Naive B cell (primary cell): ENCODE measurements at places on chromosomes 4 and X. TPM values are rescaled to one million over a fixed set of nuclear protein-coding genes. Genes with fewer than 3 reads are reported as not detected.
A peak's percentile ranks its signal among the peaks of the same experiment; 100 is the strongest.

ARMCX4 gene
- polyA plus RNA-seq, result 2.3 TPM

ZCCHC12 gene
- polyA plus RNA-seq, result not detected

CT45A7 gene
- polyA plus RNA-seq, result not detected

LIMCH1 gene
- not detected for polyA plus RNA-seq

DNA sequence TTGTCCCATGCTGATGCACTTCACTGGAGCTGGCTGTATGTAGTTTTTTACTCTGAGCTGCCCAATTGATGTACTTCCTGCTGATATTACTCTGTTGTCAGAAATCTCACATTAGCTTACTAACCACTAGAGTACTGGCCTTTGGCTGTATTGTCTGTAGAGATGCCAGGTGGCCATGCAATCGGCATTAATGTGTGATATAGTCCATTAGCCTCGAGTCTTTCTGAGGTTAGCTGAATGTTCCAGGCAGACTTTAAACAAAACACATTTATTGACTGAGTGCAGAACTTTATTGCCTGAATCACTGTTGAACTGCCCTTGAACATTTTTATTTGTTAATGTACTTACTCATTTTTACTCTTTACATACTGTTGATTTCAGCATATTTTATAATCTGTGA lies 335.2 kb downstream of the PCDH10 start:
- no peak overlapping the region for H3K4me3 ChIP-seq
- no peaks in the 10 kb centered on the region for H3K36me3 ChIP-seq

DNA sequence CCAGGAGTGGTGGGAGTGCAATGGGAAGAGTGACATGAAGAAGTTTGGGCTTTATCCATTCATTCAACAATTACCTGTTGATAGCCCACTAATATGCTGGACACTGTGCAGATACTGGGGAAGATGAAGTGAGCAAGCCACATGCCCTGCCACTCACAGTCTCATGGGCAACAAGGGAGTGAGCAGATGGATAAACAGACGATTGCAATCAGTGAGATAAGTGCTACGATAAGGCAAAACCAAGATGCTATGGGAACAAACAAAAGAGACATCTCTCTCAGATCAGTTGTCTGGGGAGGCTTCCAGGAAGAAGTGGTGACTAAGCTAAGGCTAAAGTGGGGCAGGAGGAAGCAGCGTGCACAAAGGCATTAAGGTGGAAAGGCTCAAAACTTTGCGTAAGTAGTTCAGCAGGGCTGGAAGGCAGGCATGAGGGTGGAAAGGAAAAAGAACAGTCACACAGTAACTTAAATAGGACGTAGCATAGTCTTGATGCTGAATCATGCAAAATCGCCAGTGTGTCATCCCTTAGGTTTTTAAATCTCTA lies 31.7 kb downstream of the GAB3 start:
- H3K36me3 ChIP-seq, result no peaks in the 10 kb centered on the region
- no peak for DNase-seq
- H3K27me3 ChIP-seq, result no peaks in the 10 kb centered on the region
- H3K4me1 ChIP-seq, result peaks cover 30% of the 10 kb centered on the region
- no peak overlapping the region for H3K27ac ChIP-seq
- H3K4me3 ChIP-seq, result peak overlapping the region; percentile 77
